ENCODE measurements at places on chromosomes 3 and 15. TPM values are rescaled to one million over a fixed set of nuclear protein-coding genes. Genes with fewer than 3 reads are reported as not detected.

- no peaks in the 10 kb centered on the region for H3K4me1 ChIP-seq
- H3K27ac ChIP-seq = no peak overlapping the region
- DNase-seq = no peak
- no peaks in the 10 kb centered on the region for H3K36me3 ChIP-seq
- H3K4me3 ChIP-seq = no peak overlapping the region
These were observed 380.9 kb downstream of the EDEM1 start for GRCh38 chr3:5568451-5568850.

The ZNF717 gene
- 15.6 TPM for total RNA-seq

DNA sequence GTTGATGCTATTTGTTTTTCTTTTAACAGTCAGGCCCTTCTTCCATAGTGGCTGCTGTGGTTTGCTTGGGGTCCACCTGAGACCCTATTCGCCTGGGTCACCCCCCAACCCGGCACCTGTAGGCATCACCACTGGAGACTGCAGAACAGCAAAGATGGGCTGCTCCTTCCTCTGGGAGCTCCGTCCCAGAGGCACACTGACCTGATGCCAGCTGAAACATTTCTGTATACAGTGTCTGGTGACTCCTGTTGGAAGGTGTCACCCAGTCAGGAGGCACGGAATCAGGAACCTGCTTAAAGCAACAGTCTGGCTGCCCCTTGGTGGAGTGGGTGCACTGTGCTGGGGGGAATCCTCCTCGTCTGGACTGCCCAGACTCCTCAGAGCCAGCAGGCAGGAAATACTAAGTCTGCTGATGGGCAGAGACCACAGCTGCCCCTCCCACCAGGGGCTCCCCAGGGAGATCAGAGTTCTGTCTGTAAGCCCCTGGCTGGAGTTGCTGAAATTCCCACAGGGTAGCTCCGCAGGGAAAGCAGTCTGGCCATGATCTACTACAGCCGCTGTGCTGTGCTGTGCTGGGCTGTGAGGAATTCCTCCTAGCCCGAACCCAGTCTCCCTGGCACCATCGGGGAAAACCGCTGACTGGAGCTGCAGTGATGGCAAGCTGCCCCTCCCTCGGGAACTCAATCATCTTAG, 248.2 kb downstream of the TBC1D5 start:
- H3K36me3 ChIP-seq = no peaks in the 10 kb centered on the region
- no peaks in the 10 kb centered on the region for H3K27me3 ChIP-seq
- no peak for DNase-seq
- no peak overlapping the region for H3K27ac ChIP-seq
- no peak overlapping the region for H3K4me3 ChIP-seq

GRCh38 chr3:62242831-62243509, 130.4 kb downstream of the FEZF2 start:
- no peaks in the 10 kb centered on the region for H3K27me3 ChIP-seq
- no peaks in the 10 kb centered on the region for H3K4me1 ChIP-seq
- no peak overlapping the region for H3K4me3 ChIP-seq
- H3K36me3 ChIP-seq = peaks cover 4% of the 10 kb centered on the region

DNA sequence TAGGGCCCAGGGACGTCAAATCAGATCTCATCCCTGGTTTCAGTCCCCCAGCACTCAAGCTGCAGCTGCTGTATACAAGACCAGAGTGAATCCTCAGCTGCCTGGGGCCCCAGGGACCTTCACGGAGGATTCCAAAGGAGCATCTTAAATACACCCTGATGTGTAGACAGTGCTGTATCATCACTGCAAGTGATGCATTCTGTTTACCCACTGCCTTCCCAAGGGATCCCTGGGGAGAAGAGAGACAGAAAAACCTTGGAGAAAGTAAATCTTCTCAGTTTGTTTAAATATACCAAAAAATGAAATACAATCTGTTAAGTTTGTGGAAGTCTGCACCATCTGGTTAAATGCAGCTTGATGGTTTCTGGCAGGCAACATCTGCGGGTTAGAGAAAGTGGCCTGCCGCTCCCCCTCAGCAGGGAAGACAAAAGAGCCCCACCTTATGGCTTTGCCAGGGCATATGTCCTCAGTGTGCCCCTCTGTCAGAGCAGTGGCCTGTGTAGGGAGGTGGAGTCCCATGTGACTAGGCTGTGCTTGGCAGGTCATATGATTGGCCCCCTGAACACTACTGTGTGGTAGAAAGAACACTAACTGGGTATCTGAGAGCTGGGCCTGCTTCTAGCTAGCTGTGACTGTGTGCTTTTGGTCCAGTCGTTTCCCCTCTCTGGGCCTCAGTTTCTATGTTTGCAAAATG, 222.2 kb upstream of the TRIM42 start:
- DNase-seq = no peak
- no peak overlapping the region for H3K27ac ChIP-seq
- H3K4me1 ChIP-seq = no peaks in the 10 kb centered on the region
- no peaks in the 10 kb centered on the region for H3K36me3 ChIP-seq
- no peaks in the 10 kb centered on the region for H3K27me3 ChIP-seq

The TNIK gene
- 3.9 TPM for total RNA-seq

The MYEF2 gene
- total RNA-seq = 5.3 TPM

The ARGFX gene
- total RNA-seq = not detected

The GABRB3 gene
- 2.4 TPM for total RNA-seq

- no peaks in the 10 kb centered on the region for H3K27me3 ChIP-seq
- H3K36me3 ChIP-seq = no peaks in the 10 kb centered on the region
- H3K4me1 ChIP-seq = peaks cover 8% of the 10 kb centered on the region
- peak overlapping the region; percentile 89 for H3K27ac ChIP-seq
These were observed 72.7 kb upstream of the TPRG1 start for GRCh38 chr3:189099031-189099471.

GRCh38 chr3:136882571-136882970, 20.6 kb downstream of the NCK1 start:
- no peaks in the 10 kb centered on the region for H3K27me3 ChIP-seq
- DNase-seq = no peak
- peaks cover 5% of the 10 kb centered on the region for H3K4me1 ChIP-seq

The PDCD7 gene
- total RNA-seq = 22.4 TPM

The USP3 gene
- total RNA-seq = 105 TPM

GRCh38 chr3:146796078-146796477, 190.9 kb upstream of the PLSCR5 start:
- DNase-seq = no peak
- no peaks in the 10 kb centered on the region for H3K27me3 ChIP-seq
- no peaks in the 10 kb centered on the region for H3K36me3 ChIP-seq
- H3K4me1 ChIP-seq = no peaks in the 10 kb centered on the region
- no peak overlapping the region for H3K4me3 ChIP-seq

The AP3B2 gene
- total RNA-seq = 4.4 TPM

GRCh38 chr3:170058127-170058526, 20.3 kb downstream of the GPR160 start:
- no peaks in the 10 kb centered on the region for H3K4me1 ChIP-seq
- no peak overlapping the region for H3K27ac ChIP-seq
- no peaks in the 10 kb centered on the region for H3K27me3 ChIP-seq
- no peak overlapping the region for H3K4me3 ChIP-seq
- H3K36me3 ChIP-seq = no peaks in the 10 kb centered on the region

The MAP1A gene
- 2.4 TPM for total RNA-seq

DNA sequence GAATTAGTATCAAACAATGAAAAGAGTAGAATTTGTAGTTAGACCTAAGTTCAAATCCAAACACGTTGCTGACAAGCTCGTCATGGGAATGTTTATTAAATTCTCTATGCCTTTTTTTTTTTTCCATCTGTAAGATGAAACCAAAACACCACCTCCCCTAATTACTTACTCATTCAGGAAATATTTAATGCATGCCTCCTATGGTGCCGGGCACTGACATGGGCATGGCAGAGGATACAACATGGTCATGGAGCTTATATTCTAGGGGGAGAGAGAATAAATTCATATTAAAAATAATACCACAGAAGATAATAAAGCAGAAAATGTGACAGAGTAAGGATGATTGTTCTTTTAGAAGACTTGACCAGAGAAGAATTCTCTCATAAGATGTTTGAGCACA, 215.8 kb downstream of the RYR3 start:
- H3K27me3 ChIP-seq = peaks cover 7% of the 10 kb centered on the region
- DNase-seq = no peak
- H3K4me1 ChIP-seq = no peaks in the 10 kb centered on the region
- H3K36me3 ChIP-seq = no peaks in the 10 kb centered on the region
- H3K4me3 ChIP-seq = no peak overlapping the region
- no peak overlapping the region for H3K27ac ChIP-seq

The GOLGA8M gene
- not detected for total RNA-seq

GRCh38 chr3:123256256-123256655, 54.5 kb downstream of the SEC22A start:
- no peaks in the 10 kb centered on the region for H3K4me1 ChIP-seq
- no peaks in the 10 kb centered on the region for H3K27me3 ChIP-seq
- no peaks in the 10 kb centered on the region for H3K36me3 ChIP-seq
- DNase-seq = no peak

DNA sequence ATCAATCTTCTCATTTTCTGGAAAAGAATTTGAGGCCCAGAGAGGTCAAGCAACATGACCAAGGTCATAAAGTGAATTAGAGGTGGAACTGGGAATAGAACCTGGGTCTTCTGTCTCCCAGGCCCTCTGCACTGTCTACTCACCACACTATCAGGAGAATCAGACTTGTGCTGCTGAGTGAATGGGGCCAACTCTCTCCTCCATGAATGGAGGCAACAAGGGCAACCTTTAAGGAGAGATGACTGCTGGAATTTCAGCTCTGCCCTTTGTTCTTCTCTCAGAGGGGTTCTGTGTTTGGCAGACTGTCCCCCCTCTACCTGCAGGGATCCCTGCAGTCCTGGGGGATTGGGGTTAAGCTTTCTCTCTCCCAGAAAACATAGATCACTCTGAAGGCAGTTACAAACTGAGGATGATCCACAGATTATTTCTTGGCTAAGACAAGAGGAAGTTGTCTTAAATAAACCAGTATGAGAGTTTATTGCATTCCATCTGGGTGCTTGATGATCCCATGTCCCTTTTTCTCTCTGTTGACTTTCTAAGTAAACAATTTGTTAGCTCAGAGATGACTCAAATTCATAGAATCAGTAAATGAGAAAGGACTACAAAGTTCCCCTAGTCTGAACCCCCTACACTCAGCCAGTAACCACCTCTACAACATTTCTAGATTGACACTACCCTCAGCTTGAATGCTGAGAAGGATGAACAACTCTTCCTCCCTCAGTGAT, 99.0 kb upstream of the LIPC start:
- H3K36me3 ChIP-seq = no peaks in the 10 kb centered on the region
- H3K4me1 ChIP-seq = peaks cover 43% of the 10 kb centered on the region
- no peak for DNase-seq
- H3K27ac ChIP-seq = peak overlapping the region; percentile 91

DNA sequence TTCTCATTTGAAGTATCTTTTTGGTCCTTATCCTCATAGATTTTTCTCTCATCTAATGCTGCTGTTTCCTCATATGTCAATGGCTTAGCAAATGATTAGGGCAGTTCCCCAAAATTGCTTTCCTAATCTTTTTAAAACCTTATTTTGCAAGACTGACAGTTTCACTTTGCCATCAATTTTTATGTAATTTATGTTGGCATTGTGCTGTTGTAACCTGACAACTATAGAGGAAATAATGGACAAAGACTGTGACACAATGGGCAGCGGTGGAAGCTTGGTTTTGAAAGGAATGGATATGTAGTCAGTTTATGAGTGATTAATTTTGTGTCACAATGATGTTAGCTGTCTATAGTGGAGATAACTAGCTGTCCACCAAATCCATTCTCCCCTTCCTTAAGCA, 10.6 kb upstream of the SH3BP5 start:
- no peak overlapping the region for H3K27ac ChIP-seq
- H3K4me1 ChIP-seq = no peaks in the 10 kb centered on the region

DNA sequence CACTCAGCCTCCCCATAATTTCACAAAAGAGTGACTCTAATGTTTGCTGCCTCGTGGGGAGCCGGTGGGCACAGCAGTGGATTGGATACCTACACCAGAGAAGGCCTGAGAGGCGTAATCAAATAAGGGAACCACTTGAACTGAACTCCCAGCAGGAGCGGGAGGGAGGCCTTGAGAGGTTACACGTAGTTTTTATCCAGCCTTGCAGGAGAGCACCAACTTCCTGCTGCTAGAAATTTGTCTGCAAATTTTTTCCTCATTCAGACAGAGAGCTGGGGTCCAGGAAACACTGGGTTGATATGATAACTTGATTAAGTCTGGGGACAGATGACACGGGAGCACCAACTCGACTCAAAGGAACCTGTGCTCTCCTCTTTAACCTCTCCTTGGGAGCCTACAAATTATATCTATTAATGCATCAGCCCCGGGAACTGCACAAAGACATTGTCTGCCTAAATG, 69.8 kb downstream of the HES1 start:
- H3K4me1 ChIP-seq = peaks cover 9% of the 10 kb centered on the region
- H3K36me3 ChIP-seq = no peaks in the 10 kb centered on the region
- H3K27ac ChIP-seq = no peak overlapping the region
- H3K27me3 ChIP-seq = peaks cover 21% of the 10 kb centered on the region

- H3K36me3 ChIP-seq = no peaks in the 10 kb centered on the region
- no peaks in the 10 kb centered on the region for H3K4me1 ChIP-seq
- no peaks in the 10 kb centered on the region for H3K27me3 ChIP-seq
- H3K4me3 ChIP-seq = no peak overlapping the region
These were observed 5.6 kb downstream of the TIGIT start for GRCh38 chr3:114299421-114299820.

DNA sequence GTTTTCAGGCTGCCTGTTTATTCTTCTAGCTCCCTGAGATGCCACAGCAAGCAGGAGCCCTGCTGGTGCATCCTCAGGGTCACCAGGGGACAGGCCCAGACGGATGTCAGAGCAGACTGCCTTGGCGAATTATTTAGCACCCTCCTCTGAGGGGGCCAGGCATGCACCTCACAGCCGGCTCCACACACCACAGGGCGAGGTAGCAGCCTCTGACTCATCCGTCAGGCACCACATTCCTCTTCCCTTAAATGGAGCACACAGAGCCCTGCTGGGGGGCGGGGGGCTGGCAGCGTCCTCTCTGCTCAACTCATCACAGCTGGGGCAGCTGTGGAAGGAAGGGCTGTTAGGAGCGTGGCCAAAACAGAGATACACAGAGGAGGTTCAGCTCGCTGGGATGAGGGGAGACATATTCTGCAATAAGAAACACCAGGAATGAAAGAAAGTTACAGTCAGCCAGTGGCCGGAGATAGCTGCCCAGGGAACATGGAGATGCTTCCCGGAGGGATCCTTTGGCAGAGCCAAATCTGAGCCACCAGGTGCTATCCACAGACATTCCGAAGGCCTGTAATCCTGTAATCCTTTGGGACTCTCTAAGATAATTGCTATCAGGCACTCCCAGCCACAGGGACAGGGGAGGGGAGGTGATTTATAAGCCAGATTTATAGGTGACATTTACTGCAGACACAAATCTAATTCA, 13.9 kb upstream of the PRICKLE2 start:
- peak; percentile 81 for DNase-seq
- no peaks in the 10 kb centered on the region for H3K36me3 ChIP-seq

The COL6A6 gene
- 0.62 TPM for total RNA-seq

The C2CD4B gene
- total RNA-seq = 0.64 TPM

The KY gene
- total RNA-seq = 41.9 TPM

The EPHB3 gene
- total RNA-seq = 84.5 TPM

GRCh38 chr15:70128414-70129140, 30.9 kb upstream of the TLE3 start:
- H3K4me1 ChIP-seq = peaks cover 4% of the 10 kb centered on the region
- H3K36me3 ChIP-seq = no peaks in the 10 kb centered on the region
- DNase-seq = no peak
- no peak overlapping the region for H3K27ac ChIP-seq
- peaks cover 3% of the 10 kb centered on the region for H3K27me3 ChIP-seq

- H3K36me3 ChIP-seq = no peaks in the 10 kb centered on the region
- H3K4me1 ChIP-seq = no peaks in the 10 kb centered on the region
- no peak overlapping the region for H3K27ac ChIP-seq
- H3K27me3 ChIP-seq = no peaks in the 10 kb centered on the region
- no peak for DNase-seq
These were observed 279.6 kb upstream of the GADL1 start for GRCh38 chr3:31174079-31174478.

GRCh38 chr3:187968883-187969580, 184.9 kb upstream of the LPP start:
- DNase-seq = no peak
- peak overlapping the region; percentile 69 for H3K27ac ChIP-seq
- peaks cover 19% of the 10 kb centered on the region for H3K4me1 ChIP-seq

All from suprapubic skin (tissue), 4 donors.